ENCODE measurements at places on chromosomes 3 and 15.

DNA sequence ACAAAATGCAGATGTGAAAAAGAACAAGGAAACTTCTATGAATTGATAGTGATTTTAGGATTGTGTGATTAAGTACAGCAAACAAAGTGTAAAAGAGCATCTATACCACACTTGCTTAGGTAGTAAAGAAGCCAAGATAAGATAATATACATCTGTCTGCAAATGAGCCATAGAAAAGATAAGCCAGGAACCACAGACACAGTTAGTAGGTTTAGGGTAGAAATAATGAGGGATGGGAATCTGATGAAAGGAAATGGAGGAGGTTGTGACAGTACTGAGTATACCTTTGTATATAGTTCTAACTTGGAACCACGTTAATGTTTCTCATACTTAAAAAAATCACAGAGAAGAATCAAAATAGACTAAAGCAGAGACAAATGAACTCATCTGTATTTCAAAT is 54.0 kb downstream of the TCF12 start:
- no peak for DNase-seq

GRCh38 chr3:159196359-159196758 is 394.5 kb downstream of the MFSD1 start:
- no peak for DNase-seq

GRCh38 chr15:71634820-71635560 is 175.4 kb upstream of the NR2E3 start:
- DNase-seq: peak; percentile 77

DNA sequence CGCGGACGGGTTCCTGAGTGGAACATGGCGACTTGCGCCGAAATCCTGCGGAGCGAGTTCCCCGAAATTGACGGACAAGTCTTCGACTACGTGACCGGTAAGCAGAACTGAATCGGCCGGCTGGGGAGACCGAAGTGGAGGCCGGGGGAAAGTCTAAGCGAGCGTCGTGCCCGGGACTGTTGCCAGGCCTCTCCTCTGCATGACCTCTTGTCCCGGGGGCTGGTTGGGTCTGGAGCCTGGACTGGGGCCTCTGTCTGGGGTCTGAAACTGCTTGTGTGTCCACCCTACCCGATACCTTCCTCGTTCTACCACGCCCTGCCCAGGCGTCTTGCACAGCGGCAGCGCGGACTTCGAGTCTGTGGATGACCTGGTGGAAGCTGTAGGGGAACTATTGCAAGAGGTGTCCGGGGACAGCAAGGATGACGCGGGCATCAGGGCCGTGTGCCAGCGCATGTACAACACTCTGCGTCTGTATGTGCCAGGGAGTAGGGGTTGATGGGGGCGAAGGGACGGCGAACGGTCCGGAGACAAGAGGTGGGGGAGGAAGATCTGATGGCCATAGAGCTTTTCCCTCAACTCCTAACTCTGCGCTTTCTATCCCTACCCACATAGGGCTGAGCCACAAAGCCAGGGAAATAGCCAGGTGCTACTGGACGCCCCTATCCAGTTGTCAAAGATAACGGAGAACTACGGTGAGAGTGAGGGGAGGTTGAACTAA is at the start of gene ABCF3:
ABCF3 (plus strand) TSS at position 16 of the 718 bp plus-strand sequence; CDS start at position 25, 9 bp downstream.
- DNase-seq: no peak

DNA sequence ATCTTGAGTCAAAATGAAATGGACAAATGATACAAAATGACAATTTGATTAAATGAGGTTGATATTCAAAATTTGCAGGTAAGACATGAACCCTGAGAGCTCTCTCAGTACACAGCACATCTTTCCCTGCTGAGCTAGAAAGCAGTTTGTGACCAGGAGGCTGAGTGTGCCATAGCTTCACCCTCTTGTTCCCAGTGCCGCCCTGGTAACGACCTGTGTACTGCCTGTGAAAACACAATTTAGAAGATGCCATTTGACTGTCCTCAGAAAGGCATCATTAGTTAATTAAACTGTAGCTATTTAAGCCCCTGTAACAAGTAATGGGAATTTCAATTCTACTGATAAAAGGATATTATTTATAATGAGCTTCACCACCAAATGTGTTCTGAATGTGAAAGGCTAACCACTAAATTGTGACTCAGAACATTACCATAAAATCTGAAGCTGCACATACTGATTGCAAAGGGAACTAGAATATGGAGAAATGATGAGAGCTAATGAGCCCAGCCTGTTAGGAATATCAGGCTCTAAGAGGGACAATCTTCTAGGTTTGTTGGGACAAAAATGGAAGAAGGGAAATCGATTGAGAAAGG is 212.9 kb upstream of the ARPP21 start:
- peak; percentile 53 for DNase-seq

DNA sequence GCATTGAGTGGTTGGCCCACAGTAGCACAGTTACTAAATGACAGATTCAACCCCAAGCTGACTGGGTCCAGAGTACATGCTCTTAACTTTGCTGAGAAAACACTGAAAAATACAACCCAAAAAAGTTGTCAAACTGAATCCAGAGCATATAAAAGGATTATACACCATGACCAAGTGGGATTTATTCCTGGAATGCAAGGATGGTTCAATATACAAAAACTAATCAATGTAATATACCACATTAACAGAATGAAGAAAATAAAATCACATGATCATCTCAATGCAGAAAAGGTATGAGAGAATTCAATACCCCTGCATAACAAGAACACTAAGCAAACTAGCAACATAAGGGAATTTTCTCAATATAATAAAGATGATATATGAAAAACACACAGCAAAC is 98.5 kb downstream of the STAG1 start:
- DNase-seq: no peak

GRCh38 chr3:135844386-135844785 is 121.1 kb upstream of the PPP2R3A start:
- DNase-seq: no peak

- DNase-seq: no peak
These were observed 41.6 kb downstream of the MB21D2 start for GRCh38 chr3:192875971-192876565.

GRCh38 chr15:57312318-57313133 is 63.8 kb upstream of the CGNL1 start:
- no peak for DNase-seq

All from astrocyte of the cerebellum (primary cell).